ENCODE measurements at places on chromosomes 7 and 10.

- no peak for DNase-seq
Observed at GRCh38 chr7:1544178-1544895, 11.7 kb downstream of the TMEM184A start.

- no peak for DNase-seq
Observed at GRCh38 chr7:30589111-30589510, 5.6 kb upstream of the GARS1 start.

GRCh38 chr10:112184379-112184778, 814 bp upstream of the GPAM start:
- no peak for DNase-seq

DNA sequence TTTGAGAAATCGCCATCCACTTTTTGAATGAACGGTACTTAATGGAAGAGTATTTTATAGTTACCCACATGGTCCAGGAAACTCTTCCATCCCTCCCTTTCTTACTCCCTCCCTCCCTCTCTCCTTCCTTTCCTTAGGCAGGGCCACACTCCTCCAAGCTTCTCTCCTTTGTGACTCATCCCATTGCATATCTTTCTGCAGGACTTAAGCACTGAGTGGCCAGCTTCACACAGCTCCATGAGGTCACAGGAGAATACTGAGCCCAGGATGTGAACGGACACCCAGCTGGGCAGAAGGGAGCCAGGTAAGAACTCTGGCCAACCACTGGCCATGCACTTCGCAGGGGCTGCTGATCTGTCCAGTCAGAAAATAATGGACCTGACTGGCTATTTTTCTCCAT, 189.7 kb upstream of the ADCY1 start:
- no peak for DNase-seq

- no peak for DNase-seq
Observed at GRCh38 chr7:158819571-158820203, 9.6 kb downstream of the ESYT2 start.

DNA sequence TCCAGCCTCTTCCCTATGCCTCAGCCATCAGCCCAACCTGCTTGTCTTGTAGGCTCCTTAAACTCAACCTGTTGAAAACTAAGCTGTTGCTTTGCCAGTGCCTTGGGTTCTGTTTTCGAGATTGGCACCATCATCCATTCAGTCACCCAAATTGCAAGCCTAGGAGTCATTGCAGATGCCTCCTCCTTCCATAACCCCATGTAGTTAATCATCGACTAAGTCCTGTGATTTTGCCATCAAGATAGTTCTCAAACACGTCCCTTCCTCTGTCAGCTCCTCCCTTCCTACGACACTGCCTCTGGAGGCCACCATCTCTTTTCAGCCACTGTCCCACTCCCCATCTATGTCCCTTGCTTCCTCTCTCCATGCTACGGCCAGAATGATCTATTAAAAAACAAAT, 168.1 kb downstream of the RAB11FIP2 start:
- no peak for DNase-seq

- DNase-seq = no peak
Observed at GRCh38 chr7:134186027-134186426, 58.9 kb downstream of the LRGUK start.

- no peak for DNase-seq
Observed at GRCh38 chr10:6351495-6351894, 148.8 kb downstream of the PFKFB3 start.

- no peak for DNase-seq
Observed at GRCh38 chr10:126214021-126214420, 174.3 kb downstream of the ADAM12 start.

DNA sequence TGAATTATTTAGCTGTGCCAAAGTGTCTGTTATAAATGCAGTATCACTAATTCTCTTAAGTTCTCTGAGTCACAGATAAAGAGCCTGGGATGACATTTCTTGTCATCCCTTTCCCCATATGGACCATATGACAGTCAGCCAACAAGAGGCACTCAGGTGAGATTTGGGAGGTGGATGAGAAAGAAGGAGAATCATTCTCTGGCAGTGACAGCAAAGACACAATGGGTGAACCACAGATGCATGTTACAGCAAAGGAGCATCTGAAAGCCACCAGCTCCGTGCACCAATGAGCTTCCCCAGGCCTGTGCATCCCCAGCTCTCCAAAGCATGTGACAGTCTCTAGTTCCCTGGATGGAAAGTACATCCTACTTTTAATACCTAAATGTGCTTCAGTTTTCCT, 10.8 kb downstream of the GIMAP6 start:
- DNase-seq = no peak

DNA sequence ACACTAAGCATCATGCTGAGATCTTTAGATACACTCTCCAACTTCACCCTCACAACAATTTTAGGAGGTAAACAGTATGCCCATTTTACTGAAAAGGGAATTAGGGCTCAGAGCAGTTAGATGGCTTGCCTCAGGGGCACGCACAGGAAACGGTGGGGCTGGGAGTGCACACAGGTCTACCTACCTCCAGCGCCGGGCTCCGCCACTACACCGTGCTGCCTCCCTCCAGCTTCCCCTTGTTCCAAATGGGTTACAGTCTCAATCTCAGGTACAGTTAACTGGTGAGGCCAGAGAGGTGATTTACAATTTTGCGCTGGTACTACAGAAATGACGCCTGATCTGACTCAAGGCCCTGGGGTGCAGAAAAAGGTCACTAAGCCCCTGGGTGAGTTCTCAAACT, 142.0 kb downstream of the NOC3L start:
- no peak for DNase-seq

- no peak for DNase-seq
Observed at GRCh38 chr10:100637785-100638184, 102.0 kb downstream of the HIF1AN start.

GRCh38 chr10:77060913-77061312, 576.7 kb downstream of the KCNMA1 start:
- no peak for DNase-seq

- DNase-seq = no peak
Observed at GRCh38 chr7:63073736-63074135, 924.9 kb upstream of the ZNF722 start.

GRCh38 chr10:123392182-123392963, 238.2 kb downstream of the BUB3 start:
- DNase-seq = no peak

DNA sequence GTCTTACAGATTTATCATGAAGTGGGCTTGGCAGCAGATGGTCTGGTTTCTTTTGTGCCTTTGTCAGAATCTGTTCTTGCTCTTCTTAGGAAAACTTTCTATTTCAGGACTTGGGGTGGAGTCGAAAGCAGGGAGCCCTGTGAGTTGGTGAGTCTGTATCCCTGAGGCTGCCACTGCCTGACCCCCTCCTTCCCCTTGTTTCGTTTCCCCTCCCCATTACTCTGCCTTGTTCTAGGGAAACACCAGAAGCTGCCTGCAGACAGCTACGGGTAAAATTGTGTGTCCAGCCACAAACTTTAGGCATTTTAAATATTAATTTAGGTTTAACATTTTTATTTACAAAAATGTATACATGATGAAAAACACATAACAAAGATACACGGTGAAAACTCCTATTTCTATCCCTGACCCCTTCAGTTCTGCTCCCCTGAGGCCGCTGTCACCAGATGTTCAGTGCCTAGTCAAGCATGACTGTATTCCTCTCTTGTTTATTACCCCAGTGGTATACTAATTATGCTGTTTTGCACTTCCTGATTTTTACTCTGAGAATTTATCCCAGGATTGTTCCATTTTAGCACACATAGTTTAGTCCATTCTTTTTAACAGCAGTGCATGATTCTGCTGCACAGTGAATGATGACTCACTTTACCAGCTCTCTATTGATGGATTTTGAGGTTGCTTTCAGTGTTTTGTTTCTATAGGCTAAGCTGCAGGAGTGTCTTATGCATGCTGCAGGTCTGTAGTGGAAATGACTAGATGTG, 9.1 kb downstream of the TSPAN14 start:
- DNase-seq = no peak

DNA sequence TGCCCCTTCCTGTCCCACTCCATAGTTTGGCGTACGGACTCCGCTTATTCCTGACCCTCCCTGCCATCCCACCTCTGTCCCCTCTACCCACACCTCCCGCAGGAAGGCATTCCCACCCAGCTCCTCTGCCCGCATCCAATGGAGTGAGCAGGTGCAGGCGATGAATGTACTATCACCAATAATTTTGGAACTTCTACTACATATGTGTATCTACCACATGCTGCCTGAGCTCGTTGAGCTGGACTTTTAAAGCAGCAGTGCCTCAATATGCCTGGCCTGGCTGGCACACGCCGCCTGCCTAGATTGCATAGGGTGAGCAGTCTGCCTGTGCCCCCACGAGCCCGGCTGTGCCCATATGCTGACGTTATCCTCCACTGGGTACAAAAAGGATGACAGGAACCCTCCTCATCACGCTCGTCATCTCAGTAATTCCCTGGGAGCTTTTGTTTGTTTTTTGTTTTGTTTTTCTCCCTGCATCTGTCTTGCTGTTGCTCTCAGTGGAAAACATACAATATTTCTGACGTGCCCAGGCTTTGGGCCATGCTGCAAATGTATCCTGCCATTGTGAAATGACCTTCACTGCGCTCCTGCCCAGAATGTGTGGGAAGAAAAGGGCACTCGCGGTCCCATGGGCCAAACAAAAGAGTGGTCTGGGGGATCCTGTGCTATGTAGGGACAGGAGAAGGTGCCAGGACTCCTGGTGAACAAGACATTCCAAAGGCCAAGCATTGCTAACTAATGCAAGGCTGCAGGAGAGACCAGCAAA, 302.8 kb downstream of the PTPRN2 start:
- no peak for DNase-seq

DNA sequence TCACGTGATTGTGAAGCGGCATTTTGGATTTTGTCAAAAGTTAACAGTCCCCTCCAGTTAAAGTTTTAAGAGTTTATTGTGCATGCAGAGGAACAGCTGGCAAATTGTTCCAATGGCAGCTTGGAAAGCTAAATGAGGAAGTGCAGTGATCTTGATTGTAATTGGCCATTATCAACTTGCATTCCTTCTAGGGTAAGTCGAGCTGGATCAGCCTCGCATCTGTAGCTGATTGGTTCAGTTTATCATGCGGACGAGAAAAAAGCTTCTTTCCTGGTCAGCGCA, 566 bp downstream of the ZNF789 start:
- DNase-seq = no peak

DNA sequence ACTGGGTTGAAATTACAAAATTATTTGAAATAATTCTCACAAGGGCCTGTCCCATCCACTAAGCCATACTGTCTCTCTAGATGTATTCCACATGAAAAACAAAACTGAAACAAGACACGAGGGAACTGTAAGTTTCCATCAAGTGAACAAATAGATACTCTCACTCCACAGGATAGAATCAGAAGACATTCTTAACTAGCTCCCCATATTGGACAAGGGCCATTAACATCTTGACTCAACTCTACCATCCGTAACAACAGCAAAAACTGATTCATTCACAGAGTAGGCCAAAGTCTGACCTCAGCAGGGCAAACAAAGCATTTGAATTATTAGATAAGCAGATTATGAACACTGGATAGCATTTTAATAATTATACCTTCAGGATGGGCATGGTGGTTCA, 29.1 kb downstream of the UBE2H start:
- DNase-seq = no peak

DNA sequence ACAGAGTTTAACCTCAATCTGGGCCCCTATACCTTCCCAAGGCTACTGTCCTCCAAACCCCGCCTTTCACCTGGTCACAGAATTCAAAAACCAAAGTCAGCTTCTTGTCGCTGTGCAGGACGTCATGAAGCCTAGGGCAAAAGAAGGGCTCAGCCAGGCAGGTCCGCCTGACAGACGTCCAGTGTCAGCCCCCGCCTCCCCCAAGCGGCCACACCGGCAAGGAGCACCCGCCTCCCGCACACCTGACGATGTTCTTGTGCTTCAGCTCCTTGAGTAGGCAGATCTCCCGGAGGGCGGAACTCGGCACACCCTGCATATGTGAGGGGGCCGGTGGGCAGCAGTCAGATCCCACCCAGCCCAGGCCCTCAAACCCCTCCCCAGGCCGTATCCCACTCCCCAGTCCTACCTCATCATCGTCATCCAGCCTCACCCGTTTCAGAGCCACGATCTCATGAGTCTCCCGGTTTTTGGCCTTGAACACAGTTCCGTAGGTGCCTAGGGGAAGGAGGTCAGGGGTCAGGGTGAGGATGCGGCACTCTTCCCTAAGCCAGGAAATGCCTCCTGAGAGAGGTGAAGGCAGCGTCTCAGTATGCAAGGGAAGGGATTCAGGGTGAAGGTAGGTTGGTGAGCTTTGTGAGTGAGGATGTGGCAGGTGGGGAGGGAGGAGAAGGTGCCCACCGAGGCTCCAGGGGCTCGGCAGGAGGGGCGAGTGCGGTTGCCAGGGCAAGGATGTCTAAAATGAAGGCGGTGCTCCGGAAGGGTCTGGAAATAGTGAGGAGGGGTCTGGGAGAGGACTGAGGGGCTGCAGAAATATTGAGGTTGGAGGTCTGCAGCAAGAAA, 811 bp downstream of the CDK5 start:
- no peak for DNase-seq

DNA sequence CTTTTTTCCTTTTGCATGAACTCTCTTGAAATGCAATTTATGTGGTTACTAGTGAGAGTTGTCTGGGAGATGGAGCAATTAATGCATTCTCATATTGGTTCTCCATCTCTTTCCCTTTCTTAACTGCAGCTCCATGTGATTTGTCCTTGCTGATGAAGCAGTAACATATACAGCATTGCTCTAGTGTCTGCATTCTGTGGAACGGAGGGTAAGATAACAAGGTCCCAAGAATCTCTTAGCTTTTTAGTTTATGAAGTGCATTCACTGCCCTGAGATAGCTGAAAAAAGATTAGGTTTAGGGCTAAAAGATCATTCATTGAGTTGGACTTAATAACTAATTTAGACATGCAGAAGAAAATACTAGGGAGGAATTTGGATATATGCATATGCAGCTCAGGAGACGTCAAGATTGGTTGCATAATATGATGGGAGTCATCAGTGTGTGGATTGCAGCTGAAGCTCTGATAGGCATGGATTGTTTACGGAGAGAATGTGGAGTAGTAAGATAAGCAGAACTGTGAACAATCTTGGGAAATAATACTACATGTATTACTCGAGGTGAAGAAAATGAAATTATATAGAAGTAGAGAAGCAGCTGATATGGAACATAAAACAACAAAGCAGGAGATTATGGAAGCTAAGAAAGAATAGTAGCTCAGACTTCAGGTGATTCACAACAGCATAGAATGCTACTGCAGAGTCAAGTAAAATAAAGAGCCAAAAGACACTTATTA, 404.7 kb downstream of the ARL4A start:
- DNase-seq = no peak

GRCh38 chr10:43570971-43571370, 3.4 kb downstream of the ZNF239 start:
- DNase-seq = no peak

DNA sequence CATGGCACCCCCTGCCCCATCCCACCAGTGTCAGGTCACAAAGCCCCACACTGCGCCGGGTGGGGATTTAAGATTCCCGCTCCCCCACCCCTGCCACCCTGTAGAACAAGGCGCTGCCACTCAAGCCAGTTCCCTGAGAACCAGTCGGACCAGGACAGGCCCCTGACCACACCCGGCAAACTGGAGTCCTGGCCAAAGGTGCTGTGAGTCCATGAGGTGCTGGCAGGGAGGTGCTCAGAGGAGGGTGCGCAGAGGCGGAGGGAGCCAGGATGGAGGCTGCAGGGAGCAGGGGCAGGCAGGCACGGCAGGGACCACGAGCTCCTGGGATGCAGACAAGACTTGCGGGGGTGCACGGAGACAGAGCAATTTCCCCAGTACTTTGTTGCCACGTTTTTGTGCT, 19.7 kb upstream of the GDI2 start:
- DNase-seq = no peak

- DNase-seq = no peak
Observed at GRCh38 chr10:72834183-72834825, 59.2 kb upstream of the OIT3 start.
